Ascending aorta (tissue), 2 donors: ENCODE measurements at places on chromosomes 16 and 17. TPM values are rescaled to one million over a fixed set of nuclear protein-coding genes. Genes with fewer than 3 reads are reported as not detected.

- no peak overlapping the region for H3K27ac ChIP-seq
- DNase-seq, result no peak
- no peaks in the 10 kb centered on the region for H3K27me3 ChIP-seq
- peaks cover 3% of the 10 kb centered on the region for H3K4me1 ChIP-seq
- H3K36me3 ChIP-seq, result peaks cover 16% of the 10 kb centered on the region
Observed at GRCh38 chr16:70658921-70659320, 12.6 kb downstream of the IL34 start.

Gene LLGL2
- total RNA-seq, result 41.8 TPM

- H3K27me3 ChIP-seq, result no peaks in the 10 kb centered on the region
- peaks cover 2% of the 10 kb centered on the region for H3K4me1 ChIP-seq
- H3K27ac ChIP-seq, result no peak overlapping the region
- peaks cover 17% of the 10 kb centered on the region for H3K36me3 ChIP-seq
- no peak for DNase-seq
Observed at GRCh38 chr17:67212714-67213417, 32.1 kb downstream of the HELZ start.

- H3K27ac ChIP-seq, result peak overlapping the region; percentile 81
- no peaks in the 10 kb centered on the region for H3K27me3 ChIP-seq
- H3K4me1 ChIP-seq, result no peaks in the 10 kb centered on the region
- H3K4me3 ChIP-seq, result peak overlapping the region; percentile 92
- DNase-seq, result no peak
- H3K36me3 ChIP-seq, result peaks cover 9% of the 10 kb centered on the region
Observed at GRCh38 chr17:40819528-40820125, 2.8 kb downstream of the KRT10 start.

Gene NUFIP2
- total RNA-seq, result 11.0 TPM

- peak overlapping the region; percentile 89 for H3K27ac ChIP-seq
- H3K27me3 ChIP-seq, result no peaks in the 10 kb centered on the region
- H3K4me1 ChIP-seq, result peaks cover 22% of the 10 kb centered on the region
Observed at GRCh38 chr16:83952587-83952939, 477 bp upstream of the OSGIN1 start.

Gene KIF2B
- total RNA-seq, result not detected

DNA sequence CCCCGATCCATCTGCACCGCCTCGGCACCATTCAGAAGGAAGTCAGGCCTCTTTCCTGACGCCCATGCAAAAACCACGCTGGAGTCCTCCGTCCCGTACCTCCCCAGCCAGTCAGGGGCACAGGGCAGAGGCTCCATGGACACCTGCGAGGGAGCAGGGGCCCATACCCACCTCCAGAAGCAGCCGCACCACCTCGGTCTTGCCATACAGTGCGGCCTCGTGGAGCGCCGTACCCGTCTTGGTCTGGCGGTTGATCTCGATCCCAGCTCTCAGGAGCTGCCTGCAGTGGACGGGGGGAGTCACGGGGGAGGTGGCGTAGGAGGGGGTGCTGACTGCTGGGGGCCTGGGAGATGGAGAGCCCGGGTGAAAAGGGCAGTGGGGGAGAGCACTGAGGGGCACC, 9.2 kb downstream of the CASKIN2 start:
- no peak overlapping the region for H3K4me3 ChIP-seq
- peaks cover 45% of the 10 kb centered on the region for H3K36me3 ChIP-seq
- no peak for DNase-seq
- peaks cover 2% of the 10 kb centered on the region for H3K4me1 ChIP-seq
- no peak overlapping the region for H3K27ac ChIP-seq

GRCh38 chr16:60151987-60152386, 1417.9 kb upstream of the GOT2 start:
- no peak for DNase-seq
- no peak overlapping the region for H3K4me3 ChIP-seq
- H3K27me3 ChIP-seq, result no peaks in the 10 kb centered on the region

DNA sequence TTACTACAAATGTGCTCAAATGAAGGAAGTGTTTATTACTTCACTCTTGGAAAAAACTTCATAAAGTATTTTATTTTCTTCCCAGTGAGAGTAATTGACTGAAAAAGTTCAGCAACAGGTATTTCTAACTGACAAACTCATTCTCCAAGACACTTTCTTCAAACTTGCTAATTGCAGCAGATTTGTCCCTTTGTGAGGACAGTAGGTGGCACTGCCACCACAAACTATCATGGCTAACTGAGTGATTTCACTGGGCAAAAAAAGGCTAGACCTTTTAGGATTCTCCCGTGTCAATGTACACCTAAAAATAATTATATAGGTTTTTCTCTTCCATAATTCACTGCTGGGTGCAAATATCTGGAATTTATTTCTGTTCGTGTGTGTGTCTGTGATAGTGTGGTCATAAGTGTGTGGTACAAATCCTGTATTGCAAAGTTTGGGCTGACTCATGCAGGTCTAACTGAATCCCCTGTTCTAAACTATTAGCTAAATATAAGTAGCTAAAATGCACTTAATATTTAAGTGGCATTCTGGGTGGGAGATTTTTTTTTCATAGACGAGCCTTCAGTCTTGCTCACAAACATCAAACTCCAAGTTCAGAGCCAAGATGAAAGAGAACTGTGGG, 3.9 kb downstream of the HS3ST3A1 start:
- no peak overlapping the region for H3K4me3 ChIP-seq
- peaks cover 3% of the 10 kb centered on the region for H3K4me1 ChIP-seq
- no peak overlapping the region for H3K27ac ChIP-seq
- peaks cover 16% of the 10 kb centered on the region for H3K27me3 ChIP-seq

DNA sequence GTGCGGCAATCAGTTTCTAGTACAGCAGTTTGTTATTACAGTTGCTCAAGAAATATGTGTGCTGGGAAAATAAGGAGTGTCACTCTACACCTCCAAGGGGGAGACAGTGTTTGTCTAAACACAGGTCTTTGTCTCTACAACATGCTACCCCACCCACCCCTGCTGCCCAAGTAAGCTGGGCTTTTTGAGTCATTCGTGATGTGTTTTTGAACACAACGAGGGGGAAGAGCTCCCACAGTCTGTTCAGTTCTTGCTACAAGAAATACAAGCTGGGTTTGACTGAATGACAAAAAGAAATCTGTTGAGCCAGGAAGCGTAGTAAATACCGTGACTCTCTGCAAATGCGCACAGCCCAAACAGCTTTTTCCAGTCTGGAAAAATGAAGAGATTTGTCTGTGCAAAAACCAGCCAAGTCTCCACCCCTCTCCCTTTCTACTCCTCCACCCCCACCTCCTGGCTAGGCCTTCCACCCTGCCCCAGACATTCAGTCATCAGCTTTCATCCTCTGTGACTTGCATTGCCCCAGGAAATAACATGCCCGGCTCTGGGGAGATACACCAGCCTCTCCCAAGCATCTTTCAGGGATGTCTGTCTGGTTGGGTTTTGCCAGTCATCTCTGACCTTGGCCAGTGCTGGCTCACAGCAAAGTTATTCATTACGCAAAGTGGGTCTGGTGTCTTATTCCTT, 25.7 kb downstream of the CHD9 start:
- peaks cover 5% of the 10 kb centered on the region for H3K4me1 ChIP-seq
- peak overlapping the region; percentile 80 for H3K27ac ChIP-seq
- H3K36me3 ChIP-seq, result no peaks in the 10 kb centered on the region
- H3K27me3 ChIP-seq, result no peaks in the 10 kb centered on the region

DNA sequence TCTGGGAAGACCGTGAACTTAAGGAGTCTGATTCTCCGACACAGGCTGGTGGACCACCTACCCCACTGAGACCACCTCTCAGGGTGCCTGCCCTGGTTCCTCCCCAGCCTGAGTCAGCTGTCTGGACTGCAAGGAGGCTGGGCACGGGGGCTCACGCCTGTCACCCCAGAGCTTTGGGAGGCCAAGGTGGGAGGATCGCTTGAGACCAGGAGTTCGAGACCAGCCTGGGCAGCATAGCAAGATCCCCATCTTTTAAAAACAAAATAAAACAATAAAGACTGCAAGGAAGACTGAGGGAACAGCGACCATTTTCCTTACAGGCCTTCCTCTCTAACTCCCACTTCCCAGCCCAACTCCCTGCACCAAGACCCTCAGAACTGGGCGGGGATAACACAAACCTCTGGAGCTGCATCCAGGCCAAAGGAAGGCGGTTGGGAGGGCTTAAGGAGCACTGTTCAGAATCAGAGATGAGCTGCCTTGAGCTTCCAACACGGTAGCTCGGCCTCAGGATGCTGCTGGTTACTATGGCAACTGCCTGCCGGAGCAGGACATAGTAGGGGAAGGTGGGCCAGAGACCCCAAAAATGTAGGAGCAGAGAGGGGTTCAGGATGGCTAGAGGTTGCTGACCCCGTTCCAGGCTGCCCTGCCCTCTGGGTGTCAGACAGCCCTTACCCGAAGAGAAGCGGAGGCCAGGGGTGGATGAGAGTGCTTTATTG, 4.4 kb downstream of the APOBR start:
- no peak overlapping the region for H3K27ac ChIP-seq
- H3K27me3 ChIP-seq, result no peaks in the 10 kb centered on the region
- H3K36me3 ChIP-seq, result no peaks in the 10 kb centered on the region
- H3K4me1 ChIP-seq, result no peaks in the 10 kb centered on the region
- H3K4me3 ChIP-seq, result no peak overlapping the region

Gene KRTAP4-2
- not detected for total RNA-seq

Gene CCDC154
- not detected for total RNA-seq

DNA sequence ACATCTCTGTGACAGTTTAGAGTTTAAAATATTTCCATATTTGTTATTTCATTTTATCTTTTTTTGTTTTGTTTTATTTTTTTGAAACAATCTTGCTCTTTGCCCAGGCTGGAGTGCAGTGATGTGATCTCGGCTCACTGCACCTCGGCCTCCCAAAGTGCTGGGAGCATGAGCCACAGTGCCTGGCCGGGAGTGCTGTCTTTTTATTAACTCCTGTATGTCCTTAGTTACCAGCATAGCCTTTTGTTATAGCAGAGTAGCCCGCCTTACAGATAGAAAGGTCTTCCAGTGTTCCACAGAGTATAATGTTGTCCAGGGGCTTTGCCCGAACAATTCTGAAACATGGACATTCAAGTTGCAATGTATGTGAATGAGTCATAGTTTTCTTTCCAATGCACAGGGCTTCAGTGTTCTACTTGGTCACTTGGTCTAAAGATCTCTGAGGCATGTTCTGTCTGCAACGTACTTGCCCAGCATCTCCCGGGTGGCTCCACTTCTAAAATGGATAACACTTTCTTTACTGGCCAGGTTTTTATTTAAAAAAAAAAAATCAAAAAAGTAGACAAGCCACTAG, 125.6 kb downstream of the KCNJ18 start:
- H3K36me3 ChIP-seq, result no peaks in the 10 kb centered on the region
- H3K4me3 ChIP-seq, result no peak overlapping the region
- no peaks in the 10 kb centered on the region for H3K27me3 ChIP-seq
- no peak for DNase-seq
- H3K27ac ChIP-seq, result no peak overlapping the region

Gene CCT6B
- not detected for total RNA-seq

DNA sequence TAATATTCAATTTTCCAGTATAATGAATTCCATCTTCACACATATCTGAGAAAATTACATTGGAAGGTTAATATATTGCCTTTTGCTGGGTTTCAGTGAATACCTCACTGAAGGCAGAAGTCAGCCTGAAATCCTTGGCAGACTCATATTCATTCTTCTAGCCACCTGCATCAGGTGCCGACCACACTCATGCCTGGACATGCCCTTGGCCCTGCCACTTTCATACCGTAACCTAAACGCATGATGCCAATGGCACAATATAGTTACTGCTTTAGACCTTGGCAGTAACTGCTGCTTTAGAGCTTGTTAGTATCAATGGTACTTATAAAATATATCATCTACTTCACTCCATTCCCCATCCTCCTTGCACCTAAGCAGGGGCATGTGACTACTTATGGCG, 817.6 kb upstream of the CDH8 start:
- no peaks in the 10 kb centered on the region for H3K36me3 ChIP-seq
- no peak overlapping the region for H3K4me3 ChIP-seq
- no peak for DNase-seq
- no peak overlapping the region for H3K27ac ChIP-seq
- H3K4me1 ChIP-seq, result no peaks in the 10 kb centered on the region

GRCh38 chr16:72195609-72196008, 23.7 kb upstream of the PMFBP1 start:
- H3K4me1 ChIP-seq, result no peaks in the 10 kb centered on the region
- DNase-seq, result no peak
- no peak overlapping the region for H3K27ac ChIP-seq
- H3K4me3 ChIP-seq, result no peak overlapping the region
- no peaks in the 10 kb centered on the region for H3K36me3 ChIP-seq
- H3K27me3 ChIP-seq, result no peaks in the 10 kb centered on the region

Gene KLHDC4
- total RNA-seq, result 38.4 TPM

Gene PRR15L
- total RNA-seq, result not detected

DNA sequence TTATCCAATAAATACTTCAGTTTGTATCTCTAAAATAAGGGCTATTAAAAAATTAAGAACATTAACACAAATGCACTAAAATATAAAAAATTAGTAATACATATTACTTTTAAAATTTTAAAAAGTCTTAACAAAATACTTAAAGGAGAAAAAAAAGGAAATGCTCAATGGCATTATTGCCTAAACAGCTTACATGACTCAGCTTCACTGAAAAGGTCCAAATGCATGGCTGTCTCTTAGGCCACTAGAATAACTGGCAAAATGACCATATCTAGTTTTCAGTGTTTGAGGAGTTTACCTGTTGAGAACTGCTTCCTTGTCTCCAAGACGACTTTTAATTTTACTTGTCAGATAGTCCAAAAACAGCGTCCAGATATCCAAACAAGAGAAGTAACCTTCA, 66.0 kb downstream of the XPO6 start:
- no peaks in the 10 kb centered on the region for H3K4me1 ChIP-seq
- H3K4me3 ChIP-seq, result no peak overlapping the region
- H3K27me3 ChIP-seq, result no peaks in the 10 kb centered on the region
- peak overlapping the region; percentile 17 for H3K27ac ChIP-seq
- peaks cover 17% of the 10 kb centered on the region for H3K36me3 ChIP-seq

Gene CMTM2
- not detected for total RNA-seq

- no peak overlapping the region for H3K27ac ChIP-seq
- H3K27me3 ChIP-seq, result no peaks in the 10 kb centered on the region
- H3K4me3 ChIP-seq, result no peak overlapping the region
Observed at GRCh38 chr17:37043201-37043600, 94.4 kb downstream of the AATF start.

GRCh38 chr17:82270651-82271050, 2.8 kb downstream of the CSNK1D start:
- H3K36me3 ChIP-seq, result peaks cover 17% of the 10 kb centered on the region
- no peak overlapping the region for H3K4me3 ChIP-seq
- no peak overlapping the region for H3K27ac ChIP-seq
- H3K4me1 ChIP-seq, result peaks cover 46% of the 10 kb centered on the region

DNA sequence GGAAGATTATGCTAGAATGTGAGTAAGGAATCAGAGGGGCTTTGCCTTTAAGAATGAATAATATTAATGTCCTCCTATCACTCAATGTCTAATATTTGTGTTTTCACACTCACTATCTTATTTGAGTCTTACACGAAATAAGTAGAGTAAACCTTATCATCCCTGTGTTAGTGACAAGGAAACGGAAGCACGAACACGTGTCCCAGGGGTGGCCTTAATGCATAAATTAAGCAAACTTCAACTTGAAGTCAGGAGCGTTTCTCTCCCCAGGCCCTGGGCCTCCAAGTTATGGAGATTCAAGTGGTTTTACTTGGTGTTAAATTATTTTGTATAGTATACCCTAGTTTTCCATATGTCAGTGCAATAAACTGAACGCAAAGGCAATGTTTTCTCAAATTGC, 96.0 kb downstream of the WDR59 start:
- no peak for DNase-seq
- H3K27me3 ChIP-seq, result no peaks in the 10 kb centered on the region
- H3K36me3 ChIP-seq, result peaks cover 91% of the 10 kb centered on the region
- H3K4me3 ChIP-seq, result no peak overlapping the region

- no peaks in the 10 kb centered on the region for H3K4me1 ChIP-seq
- no peak for DNase-seq
- no peak overlapping the region for H3K4me3 ChIP-seq
Observed at GRCh38 chr17:80813318-80813717, 178.3 kb upstream of the CHMP6 start.
